Thoracic aorta (tissue), 2 donors: ENCODE measurements at places on chromosomes 1 and 21.

GRCh38 chr1:201476670-201477344, 7.8 kb upstream of the PHLDA3 start:
- no peak for DNase-seq

DNA sequence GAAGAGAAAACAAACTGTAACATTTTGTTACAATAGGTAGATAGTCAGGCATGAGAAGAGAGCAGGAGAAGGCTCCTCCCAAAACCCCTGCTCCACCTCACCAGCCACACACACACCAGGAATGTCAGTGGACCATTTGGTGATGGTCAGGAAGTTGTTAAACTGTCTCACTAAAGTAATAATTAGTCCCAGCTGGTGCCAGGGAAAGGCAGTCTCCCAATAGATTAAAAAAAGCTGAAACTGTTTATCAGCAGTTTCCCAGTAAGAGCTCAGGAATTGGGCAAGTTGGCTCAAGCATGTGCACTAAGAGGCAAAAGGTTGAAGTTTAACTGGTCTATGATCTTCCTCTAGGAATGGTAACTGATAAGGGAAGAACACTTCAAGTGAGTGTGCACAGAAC, 249.6 kb downstream of the COL11A1 start:
- no peak for DNase-seq

GRCh38 chr21:18917622-18918021, 514.0 kb upstream of the TMPRSS15 start:
- no peak for DNase-seq

DNA sequence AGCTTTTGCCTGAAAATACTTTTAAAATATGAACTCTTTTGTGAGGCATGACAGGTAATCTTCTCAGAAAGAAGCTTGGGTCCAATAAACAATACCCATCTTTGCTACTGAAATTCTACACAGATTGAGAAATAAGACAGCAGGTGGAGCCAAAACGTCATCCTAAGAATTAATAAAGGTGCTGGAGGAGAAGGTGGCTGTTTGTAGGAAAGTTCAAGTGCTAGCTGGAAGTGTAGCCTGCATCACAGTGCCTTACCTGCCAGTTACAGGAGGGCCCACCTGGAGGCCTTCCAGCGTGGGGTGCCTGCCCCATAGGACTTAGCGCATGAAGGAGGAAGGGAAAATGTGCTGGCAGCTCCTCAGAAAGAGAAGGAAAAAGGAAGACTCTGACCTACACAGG, 93.7 kb downstream of the TTC3 start:
- no peak for DNase-seq

DNA sequence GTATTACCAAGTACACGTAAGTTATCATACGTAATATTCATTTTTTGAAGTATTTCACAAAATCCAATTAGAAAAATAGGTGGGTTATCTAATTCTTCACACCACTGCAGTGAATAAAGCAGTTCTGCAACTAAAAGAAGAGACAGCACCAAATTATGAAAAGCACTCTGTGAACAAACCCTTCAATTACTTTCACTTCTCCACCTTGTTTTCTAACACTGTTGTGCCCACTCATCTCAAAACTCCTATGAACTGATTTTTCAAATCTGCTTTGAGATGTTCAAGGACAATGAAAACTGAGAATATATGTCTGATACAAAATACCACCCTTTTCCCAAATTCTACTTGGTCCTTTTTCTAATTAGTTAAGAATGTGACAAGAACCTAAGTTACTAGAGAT, 39.4 kb downstream of the LTN1 start:
- DNase-seq = no peak

GRCh38 chr1:3905953-3906671, 6.0 kb upstream of the C1orf174 start:
- no peak for DNase-seq

DNA sequence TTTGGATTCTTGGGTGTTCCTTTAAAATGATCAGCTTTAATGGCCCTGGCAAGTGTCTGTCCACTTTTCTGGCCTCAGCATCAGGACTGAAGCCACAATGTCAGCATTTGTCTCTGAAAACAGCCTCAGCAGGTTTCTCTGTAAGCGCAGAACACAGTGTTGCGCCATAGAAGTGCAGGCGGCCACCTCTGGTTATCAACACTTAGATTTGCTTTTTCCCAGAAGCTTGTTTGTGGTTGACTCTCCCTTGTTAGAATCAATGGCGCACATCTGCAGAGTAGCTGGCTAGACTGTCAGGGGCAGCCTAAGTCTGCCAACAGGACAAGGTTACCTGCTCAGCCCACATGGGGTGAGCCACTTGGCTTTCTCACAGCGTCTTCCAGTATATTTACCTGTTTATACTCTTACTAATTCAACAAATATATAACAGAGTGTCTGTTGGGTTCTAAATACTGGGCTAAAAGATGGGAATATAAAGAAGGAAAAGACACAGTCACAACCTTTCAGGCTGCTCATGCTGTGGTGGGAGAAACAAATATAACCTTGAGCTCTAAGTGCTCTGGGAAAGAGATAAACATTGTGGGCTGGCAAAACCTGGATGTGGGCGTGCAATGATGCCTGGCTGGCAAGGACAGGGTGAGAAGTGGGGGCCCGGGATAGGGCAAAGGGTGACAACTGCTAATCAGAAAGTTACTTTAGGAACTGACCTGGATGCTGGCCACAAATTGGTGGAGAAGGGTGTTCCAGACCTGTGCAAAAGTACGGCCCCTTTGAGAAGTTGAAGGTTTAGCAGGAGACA, 149.3 kb upstream of the KIAA0040 start:
- DNase-seq = no peak
